ENCODE measurements at places on chromosomes 1 and 21.

- no peak for DNase-seq
These were observed 51.5 kb upstream of the ARHGEF16 start for GRCh38 chr1:3403011-3403345.

DNA sequence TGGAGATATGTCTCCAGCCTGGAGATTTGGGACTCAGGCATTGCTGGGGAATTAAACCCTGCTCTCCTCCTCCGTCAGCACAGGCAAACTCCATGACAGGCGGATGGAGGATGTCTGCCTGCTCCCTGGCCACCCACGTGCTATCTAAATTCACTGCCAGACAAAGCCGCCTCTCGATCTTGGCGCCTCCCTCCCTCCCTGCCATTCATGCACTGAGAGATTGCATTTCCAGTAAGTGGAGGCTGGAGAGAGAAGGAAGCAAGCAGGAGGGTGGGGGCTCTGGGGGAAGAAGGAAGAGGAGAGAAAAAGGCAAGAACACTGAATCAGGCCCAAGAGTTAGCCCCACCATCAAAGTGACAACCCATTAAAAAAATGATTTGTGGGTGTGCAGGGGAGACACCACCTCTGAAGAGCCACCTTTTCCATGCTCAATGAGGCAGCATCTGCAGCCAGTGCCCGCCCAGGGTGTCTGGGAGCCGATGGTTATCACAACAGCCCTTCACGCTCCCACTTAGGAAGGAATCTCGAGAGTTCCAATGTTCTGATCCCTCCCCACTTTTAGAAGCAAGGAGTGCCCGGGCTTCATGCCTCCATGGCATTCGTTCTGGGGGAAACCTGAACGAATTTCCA, 183.0 kb downstream of the HIVEP3 start:
- no peak for DNase-seq

DNA sequence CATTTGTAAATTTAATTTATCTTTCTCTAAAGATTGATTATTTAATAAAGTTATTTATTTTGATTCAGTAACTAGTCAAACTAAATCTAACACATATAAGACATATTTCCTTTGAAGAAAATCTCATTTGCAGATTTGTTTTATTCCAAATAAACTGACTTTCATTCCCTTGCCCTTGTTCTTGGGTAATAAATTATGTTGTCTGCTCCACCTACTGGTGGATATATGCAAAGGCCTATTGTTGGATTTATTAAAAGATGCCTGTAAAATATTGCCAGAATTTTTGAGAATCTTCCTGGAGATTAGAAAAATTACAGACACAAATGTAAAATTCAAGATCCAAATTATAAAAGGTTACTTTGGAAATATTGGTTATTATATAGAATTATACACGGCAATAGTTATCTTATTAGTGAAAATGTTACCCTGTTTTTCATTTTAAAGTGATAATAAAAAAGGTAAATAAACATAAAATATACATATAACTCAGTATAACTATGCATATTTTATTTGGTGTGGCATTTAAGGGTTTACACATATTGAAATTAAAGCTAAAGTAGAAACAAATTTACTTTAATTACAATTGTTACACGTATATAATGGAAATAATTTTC, 116.1 kb downstream of the SPATA17 start:
- DNase-seq = no peak

GRCh38 chr1:106912131-106912530, 144.3 kb upstream of the PRMT6 start:
- no peak for DNase-seq

- no peak for DNase-seq
These were observed 154.5 kb upstream of the KCND3 start for GRCh38 chr1:112143871-112144441.

DNA sequence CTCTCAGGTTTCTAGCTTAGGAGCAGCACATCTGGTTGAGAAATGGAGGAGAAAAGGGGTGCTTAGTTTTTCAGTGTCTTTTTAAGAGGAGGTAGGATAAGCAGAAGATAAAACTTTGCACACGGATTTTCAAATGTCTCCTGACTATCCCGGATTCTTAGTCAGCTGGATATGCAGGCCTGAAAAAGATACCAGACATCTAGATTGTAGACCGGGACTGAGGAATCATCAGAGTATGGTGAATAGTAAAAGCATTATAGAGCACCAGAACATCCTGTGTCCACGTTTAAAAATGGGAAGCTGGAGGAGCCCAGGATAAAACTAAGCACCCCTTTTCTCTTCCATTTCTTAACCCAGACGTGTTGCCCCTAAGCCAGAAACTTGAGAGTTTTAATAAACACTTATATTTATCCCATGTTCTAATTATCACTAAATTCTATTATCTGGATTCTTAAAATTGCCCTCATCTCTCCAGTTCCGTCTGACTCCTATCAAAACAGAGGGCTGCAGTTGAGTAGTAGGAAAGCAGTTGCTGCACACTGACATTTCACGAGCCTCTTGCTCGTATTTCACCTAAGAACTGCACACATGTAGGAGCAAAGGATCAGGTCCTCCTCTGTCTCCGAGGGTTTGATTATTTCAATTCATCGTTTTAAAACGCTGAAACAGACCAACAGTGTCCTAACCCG, 609 bp downstream of the PIGK start:
- no peak for DNase-seq

- no peak for DNase-seq
These were observed 29.0 kb downstream of the PKP1 start for GRCh38 chr1:201312298-201312697.

- DNase-seq = no peak
These were observed 155.4 kb downstream of the CASZ1 start for GRCh38 chr1:10640843-10641553.

DNA sequence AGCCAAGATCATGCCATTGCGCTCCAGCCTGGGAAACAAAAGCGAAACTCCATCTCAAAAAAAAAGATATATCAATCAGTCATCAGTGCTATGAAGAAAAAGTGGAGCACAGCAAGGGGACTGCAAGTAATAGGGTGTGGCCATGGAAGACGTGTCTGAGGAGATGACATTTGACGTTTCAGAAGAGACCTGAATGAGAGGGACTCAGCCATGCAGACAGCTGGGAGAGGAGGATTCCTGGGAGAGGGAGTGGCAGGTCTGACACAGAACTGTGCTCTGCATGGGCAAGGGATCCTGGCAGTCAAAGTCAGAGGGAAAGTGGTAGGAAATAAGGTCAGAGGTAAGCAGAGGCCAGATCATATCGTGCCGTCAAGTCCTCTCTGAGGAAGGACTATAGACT, 3.3 kb downstream of the LAX1 start:
- DNase-seq = no peak

DNA sequence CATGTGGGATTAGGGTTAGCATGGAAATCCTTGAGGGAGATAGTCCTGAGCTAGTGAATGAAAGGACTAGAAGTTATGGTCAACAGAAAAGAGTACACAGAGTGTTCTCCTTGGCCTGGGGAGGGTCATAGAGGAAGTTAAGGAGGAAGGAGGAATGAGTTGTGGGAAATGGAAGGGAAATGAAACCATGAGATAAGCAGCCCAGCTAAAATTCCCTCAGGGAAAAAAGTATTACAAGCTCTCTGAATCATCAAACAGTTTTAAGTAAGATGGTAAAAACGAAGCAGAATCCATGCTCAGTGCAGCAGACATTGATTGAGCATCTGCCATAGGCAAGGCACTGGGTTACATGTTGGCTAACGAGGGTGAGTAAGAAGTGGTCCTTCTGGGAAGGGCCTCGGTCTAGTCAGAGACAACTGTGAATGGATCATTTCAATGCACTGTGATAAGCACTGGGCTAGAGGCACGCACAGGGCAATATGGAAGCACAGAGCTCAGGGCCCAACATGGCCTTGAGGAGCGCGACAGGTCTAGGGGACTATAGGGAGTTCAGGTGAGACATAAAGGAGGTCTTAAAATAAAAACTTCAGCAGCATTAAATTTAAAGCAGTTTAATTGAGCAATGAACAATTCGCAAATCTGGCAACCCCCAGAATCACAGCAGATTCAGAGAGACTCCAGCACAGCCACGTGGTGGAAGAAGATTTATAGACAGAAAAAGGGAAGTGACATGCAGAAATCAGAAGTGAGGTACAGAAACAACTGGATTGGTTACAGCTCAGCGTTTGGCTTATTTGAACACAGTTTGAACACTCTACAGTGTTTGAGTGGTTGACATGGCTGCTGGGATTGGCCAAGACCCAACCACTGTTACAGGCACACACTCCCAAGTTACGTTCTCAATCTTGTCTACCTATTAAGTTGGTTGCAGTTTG, 219.5 kb downstream of the HLX start:
- DNase-seq = no peak

- no peak for DNase-seq
These were observed 7.3 kb upstream of the HUNK start for GRCh38 chr21:31865429-31865970.

DNA sequence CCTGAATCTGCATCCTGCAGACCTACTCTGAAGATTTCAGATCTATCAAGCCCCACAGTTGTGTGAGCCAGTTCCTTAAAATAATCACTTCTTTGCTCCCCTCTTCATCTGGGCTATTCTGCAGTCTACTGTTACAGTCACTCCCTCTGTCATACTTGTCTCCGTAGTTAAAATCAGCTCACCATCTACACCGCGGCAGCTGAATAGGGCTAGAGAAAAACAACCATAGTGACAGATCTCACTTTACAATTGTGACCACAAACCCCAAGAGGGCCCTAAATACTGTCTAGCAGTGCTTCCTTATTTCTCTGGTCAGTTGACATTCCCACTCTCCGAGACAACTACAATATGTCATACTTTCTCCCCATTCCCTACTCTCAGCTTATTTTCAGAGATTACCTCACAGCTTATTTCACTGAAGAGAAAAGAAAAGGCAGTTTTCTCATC, 12.9 kb downstream of the DESI2 start:
- DNase-seq = no peak

DNA sequence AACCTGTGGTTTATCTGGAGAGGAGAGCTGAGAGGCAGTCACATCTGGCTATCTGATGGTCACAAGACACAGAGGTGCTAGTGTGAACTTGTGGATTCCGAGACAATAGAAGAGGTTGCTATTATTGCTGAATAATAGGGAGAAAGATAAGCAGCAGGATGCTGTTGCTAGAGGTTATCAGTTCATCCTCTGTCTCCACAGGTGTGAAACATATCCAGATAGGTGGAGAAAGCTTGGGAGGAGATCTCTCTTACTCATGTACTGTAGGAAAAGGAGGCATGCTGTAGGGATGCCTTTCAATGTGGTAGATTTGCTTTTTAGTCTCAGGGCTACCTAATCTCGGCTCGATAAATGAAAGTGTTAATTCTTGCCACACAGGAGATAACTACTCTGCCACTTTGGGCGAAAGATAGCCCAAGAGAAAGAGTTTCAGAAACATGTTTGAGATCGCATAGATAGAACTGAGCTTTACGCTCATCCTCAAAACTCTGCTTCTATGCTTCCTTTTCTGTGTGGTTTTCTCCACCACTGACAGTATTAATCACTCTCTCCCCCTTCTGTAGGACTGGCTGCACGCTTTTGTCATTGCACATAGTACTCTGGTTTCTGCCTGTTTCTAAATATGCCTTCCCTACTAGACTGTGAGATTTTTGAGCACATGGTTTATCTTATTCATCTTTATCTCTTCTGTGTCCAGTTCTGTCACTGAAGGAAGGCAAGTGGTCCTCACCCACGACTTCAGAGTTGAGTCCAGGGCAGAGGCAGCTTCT, 36.7 kb upstream of the PLXNA2 start:
- DNase-seq = no peak

- no peak for DNase-seq
These were observed 25.0 kb downstream of the TTC39A start for GRCh38 chr1:51305371-51305823.

DNA sequence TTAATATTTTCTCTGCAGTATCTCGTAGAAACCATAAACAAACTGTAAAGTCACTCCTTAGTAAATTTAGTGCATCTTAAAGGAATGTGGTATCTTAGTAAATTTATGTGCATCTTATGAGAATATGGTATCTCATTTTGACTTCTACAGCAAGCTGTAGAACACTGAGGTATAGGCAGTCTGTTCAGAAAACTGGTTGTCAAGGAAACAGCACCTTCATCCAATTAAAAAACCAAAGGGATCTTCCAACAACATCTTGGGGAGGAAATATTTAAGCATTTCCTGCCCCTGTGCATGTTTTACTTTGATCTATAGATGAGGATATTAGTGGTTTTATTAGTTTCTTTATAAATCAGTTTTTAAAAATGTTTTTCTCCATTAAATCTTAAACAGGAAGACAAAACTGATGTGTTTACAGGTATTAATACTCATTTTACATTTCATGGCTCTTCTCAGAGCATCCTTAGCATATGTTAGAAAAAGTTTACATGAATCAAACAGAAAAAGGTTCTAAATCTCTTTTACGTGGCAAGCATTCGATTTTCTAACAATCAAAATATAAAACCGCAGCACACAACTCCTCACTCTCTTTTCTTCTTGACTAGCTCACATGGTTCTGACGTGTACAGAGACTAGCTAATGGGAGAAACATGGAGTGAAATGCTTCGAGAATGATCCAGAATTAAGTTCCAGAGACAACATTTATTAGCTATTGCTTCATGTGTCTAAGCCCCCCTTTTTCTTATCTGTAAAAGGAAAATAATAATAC, 668.8 kb downstream of the PTPRC start:
- DNase-seq = no peak

GRCh38 chr21:44006017-44006619, 6.0 kb upstream of the TRAPPC10 start:
- DNase-seq = no peak

- DNase-seq = no peak
These were observed 63.2 kb downstream of the NUP210L start for GRCh38 chr1:154091706-154092105.

GRCh38 chr1:170370087-170370486, 161.9 kb upstream of the GORAB start:
- DNase-seq = no peak

DNA sequence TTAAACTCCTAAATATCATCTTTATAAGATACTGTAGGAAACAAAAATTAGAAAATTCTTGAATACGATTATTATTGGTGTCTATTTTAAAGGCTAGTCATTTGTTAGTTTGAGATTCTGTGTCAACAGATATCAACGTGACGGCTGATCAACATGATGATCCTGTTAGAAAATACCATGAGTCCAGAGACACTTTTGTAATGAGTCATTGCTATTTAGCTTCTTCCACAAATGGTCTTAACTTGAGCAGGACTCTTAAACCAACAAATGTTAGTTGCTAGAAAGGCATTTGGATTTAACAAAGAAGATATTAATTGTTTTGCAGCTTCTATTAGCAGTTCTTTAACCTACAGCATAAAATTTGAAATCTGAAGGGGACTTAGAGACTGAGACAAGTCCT, 131.2 kb downstream of the TGFB2 start:
- DNase-seq = no peak
